ENCODE measurements at places on chromosomes 7 and 10. TPM values are rescaled to one million over a fixed set of nuclear protein-coding genes. Genes with fewer than 3 reads are reported as not detected.
A peak's percentile ranks its signal among the peaks of the same experiment; 100 is the strongest.

DNA sequence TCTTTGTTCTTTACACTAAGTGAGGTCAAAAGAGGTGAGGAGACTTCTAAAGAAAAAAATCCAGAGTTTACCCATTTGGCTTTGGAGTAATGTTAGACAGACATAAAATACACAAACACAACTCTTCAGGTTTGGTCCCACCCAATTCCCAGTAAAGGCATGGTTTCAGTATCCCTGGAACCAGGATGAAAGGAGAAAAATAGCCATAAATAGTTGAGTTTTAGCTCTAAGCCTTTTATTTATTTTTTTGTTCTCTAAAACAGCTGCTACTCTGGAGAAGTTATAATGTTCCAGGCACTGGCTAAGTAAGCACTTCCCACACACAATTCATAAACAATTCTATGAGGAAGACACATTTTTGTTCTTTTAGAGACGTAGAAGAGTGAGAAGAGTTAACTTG is 4.0 kb downstream of the ABCB1 start:
- no peak for DNase-seq
- H3K36me3 ChIP-seq: no peaks in the 10 kb centered on the region
- peaks cover 22% of the 10 kb centered on the region for H3K4me1 ChIP-seq
- no peak overlapping the region for H3K27ac ChIP-seq

DNA sequence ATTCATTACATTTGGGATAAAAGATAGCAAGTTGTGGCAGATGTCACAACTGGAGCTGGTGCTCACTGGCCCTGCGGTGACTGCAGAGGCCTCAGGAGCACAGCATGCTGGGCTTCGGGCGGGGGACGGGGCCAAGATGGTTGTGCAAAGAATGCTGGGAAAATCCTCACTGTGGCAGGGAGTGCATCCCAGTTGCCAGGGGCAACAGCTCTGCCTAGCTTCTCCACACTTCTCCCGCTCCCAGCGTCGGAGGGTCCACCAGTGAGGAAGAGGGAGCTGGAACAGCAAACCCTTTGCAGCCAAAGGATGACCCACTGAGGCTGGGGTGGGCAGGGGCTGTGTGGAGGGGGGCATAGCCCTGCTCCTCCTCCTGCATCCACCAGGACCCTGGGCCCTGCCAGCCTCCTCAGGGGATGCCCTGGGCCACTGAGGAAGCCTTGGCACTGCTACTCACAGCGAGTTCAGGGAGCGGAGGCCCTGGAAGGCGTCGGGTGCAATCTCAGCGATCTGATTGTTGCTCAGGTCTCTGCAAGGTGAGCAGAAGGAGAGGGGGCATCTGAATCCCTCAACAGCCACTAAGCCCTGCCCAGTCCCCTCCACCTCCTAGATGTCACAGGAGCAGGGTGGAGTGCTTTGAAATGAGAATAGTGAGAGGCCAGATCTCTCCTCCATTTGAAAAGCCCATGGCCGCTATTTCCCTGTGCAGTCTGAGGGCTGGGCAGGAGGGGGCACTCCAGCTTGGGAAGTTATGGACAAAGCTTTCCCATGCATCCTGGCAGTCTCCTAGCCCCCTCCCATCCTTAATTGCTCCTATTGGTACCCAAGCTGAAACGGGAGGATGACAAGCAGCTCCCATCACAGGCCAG is 126.5 kb downstream of the SLIT1 start:
- no peak overlapping the region for H3K27ac ChIP-seq
- H3K4me3 ChIP-seq: no peak overlapping the region
- H3K4me1 ChIP-seq: no peaks in the 10 kb centered on the region
- no peaks in the 10 kb centered on the region for H3K27me3 ChIP-seq
- DNase-seq: no peak
- H3K36me3 ChIP-seq: no peaks in the 10 kb centered on the region

DNA sequence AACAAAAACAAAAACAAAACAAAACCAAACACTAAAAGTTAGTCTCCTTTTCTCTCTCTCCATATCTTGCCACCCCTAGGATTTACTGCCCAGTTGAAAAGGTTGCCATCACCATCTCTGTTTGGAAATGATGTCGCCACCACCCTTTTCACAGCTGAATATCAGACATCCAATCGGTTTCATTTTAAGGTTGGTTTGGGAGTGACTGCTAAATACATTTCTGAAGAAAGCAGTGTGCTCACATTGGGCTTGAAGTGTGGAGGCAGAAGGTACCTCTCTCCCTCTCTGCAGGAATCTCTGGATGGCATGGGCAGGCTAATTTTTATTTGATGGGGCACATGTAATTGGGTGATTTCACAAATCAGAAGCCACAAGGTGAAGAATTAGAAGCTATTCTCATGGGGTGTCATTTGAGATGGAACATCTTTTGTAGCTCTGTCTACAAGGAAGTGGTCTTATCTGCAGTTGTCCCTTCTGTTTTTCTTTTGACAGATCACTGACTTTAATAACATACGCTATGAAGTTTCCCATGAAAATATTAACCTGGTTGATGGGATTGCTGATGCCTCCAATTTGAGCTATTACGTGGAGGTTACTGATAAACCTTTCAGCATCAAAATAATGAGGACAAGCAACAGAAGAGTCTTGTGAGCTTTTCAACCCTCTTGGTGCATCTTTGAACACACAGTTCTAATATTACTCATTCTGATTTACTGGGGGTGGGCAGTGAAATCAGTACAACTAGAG is 20.1 kb downstream of the MGAM2 start:
- no peak for DNase-seq
- no peaks in the 10 kb centered on the region for H3K36me3 ChIP-seq
- no peak overlapping the region for H3K27ac ChIP-seq
- H3K4me3 ChIP-seq: no peak overlapping the region

DNA sequence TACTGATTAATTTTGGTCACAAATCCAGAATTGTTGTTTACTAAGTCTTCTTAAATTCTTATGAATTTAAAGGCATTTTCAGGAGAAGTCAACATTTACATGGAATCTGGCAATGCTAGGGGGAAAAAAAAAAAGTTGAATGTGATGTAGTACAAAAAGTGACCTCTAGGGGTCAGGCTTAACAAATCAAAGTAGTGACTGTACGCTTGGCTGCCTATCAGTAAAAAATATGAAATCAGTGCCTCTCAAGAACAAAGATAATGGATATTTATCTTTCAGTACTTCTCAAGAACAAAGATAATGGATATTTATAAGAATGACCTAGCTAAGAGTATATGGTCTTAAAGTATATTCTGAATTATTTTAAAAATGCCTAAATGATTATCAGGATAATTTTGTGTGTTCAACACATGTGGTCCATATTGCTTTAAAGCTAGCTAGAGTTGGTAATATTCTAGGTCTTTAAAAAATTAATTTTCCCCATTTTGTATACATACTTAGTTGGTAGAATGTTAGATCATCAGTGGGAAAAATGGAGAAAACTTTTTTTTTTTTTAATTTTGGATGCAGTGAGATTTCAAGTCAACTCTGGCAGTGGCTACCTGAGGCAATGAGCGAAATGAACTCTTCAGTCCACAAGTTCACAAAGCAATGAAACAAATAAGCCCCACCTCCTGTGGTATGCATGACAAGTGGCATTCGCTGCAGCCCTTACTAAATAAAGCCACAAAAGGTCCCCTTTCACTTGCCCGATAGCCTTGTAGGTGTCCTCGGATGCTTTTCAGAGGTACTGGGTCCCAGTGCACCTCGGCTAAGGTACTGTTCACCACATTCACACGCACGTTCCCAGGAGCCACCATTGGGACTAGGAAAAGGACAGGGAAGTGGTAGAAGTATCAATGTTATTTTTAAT is 51.2 kb upstream of the LAMB4 start:
- H3K36me3 ChIP-seq: no peaks in the 10 kb centered on the region
- H3K27me3 ChIP-seq: no peaks in the 10 kb centered on the region
- H3K4me3 ChIP-seq: no peak overlapping the region
- peak; percentile 28 for DNase-seq
- no peak overlapping the region for H3K27ac ChIP-seq

GRCh38 chr10:60816628-60817397 is 38.5 kb downstream of the CDK1 start:
- H3K36me3 ChIP-seq: no peaks in the 10 kb centered on the region
- no peak overlapping the region for H3K4me3 ChIP-seq
- H3K27ac ChIP-seq: no peak overlapping the region
- H3K27me3 ChIP-seq: no peaks in the 10 kb centered on the region
- no peaks in the 10 kb centered on the region for H3K4me1 ChIP-seq

PLEKHS1 gene
- polyA plus RNA-seq: not detected

HOXA3 gene
- polyA plus RNA-seq: not detected

SLIT1 gene
- polyA plus RNA-seq: not detected

PRKG1 gene
- polyA plus RNA-seq: not detected

ARMC10 gene
- 34.4 TPM for polyA plus RNA-seq

ASB4 gene
- polyA plus RNA-seq: not detected
